ENCODE measurements at places on chromosomes 7 and 10.

- no peak for DNase-seq
These were observed 143.3 kb downstream of the KCNMA1 start for GRCh38 chr10:77494327-77494726.

GRCh38 chr10:74156919-74157289 lies 5.9 kb downstream of the ADK start:
- DNase-seq = no peak

- DNase-seq = no peak
These were observed 5.1 kb upstream of the BLVRA start for GRCh38 chr7:43753271-43753810.

DNA sequence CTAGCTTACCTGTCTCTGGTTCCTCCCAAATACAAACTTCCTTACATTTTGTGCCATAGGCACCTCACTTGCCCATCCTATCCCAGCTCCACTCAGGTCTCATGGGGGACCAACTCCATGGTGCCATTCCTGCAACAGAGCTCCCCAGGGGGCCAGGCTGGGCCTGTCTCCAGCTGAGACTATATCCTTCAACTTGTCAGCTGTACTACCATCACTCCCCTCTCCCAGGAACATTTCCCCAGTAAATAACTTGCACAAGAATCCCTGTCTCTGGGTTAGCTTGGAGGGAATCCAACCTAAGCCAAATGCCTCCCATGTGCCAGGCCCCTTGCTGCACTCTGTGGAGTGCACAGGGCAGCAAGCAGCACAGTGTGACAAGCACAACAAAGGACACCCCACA lies 33.2 kb downstream of the FRMPD2 start:
- no peak for DNase-seq

DNA sequence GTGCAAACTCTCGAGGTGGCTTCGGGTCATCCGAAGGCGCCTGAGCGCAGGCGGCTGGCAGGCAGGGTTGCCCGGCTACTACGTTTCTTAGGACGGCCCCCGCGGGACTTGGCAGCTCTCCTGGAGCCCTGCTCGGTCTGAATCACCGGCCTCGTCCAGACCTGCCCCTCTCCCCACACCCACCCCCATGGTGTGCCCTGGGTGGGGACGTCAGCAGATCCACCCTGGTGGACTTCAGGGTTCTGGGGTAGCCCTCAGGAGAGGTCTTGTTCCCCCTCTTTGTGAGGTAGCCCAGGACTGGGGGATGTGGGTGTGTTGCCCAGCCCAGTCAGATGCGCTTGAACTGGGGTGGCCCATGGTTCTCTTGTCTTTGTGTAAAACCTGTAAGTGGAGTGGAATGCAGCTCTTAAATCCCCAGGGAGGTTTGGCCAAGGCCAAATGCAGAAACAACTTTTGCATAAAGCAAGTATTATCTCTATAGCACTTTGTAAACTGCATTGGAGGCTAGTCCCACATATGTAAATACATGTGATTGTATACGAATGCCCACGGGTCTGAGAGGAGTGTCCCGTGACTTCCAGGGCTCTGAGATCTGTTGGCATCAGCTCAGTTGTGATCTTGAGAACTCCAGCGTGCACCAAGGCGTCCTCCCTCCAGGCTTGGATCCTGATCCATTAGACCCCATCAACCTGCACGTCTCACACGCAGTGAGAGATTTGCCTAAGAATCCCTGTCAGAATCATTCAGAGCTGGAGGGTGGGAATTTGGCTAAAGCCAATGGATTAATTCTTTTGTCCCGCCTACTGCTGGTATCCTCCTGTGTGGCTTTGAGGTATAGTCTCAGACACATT lies 1.8 kb downstream of the PFKFB3 start:
- no peak for DNase-seq

DNA sequence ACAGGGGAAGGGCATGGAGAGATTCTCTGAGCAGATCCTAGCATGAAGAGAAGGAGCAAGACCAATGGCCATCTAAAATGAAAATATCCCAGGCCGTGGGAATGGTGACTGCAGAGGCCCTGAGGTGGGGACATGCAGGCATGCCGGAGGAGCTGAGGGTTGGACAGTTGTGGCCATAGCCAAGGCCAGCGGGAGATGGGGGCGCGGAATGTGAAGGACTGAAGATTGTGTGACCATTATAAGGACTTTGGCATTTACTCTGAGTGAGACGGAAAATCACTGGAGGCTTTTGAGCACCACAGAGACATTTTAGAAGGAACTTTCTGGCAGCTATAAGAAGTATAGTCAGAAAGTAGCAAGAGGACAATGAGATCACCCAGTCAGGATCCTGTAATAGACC lies 341.1 kb downstream of the SFMBT2 start:
- DNase-seq = no peak

- DNase-seq = no peak
These were observed 6.4 kb downstream of the CALD1 start for GRCh38 chr7:134785842-134786241.

DNA sequence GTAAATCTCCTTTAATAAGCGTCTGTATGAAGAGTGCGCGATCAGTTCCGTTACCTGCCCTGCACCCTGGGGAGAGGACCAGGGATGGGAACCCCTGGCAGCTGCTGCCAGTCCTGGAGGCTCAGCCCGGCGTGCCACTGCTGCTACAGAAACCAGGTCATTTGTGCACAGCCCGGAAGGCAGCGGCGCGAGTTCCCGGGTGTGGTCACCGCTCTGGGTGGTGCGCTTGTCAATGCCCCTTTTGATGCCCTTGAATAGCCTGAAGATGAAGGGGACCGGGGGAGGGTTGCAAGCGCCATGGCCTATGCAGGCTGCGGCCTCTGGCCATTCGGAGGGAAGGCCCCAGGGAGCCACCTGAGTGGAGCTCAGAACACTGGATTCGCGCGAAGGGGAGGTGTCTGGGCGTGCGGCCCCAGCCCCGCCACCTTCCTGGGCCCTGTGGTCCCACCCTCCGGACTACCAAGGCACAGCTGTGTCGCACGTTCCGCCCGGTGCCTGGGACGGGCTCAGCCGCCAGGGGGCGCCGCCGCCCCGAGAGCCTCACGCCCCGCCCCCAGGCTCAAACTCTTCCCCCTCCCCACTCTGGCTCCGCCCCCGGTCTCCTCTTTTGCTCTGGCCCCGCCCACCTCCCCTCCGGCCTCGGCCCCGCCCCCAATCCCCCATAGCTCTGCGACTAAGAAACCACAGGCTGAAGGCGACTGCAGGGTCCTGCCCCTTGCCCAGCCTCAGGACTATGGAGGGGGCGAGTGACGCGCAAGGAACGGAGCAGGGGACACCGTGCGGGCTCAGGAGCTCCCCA lies 16.5 kb downstream of the AP5Z1 start:
- DNase-seq = peak; percentile 78

DNA sequence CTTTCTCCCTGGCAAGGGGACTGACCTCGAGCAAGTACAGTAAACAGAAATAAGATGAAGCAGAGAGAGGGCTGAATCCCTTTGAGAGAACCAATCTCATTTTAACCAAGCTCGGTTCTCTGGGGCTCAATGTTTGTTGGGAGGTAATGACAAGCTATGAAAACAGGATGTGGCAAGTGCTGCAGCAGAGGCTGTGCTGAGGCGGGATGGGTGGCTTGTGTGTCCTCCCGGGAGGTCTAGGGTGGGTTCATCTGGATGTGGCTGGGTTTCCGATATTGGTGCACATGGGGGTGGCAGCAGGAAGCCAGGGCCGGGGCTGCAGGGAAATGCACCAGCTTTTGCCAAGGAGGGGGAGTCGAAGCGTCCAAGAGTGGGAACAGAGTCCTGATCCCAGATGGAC lies 84.5 kb downstream of the AOAH start:
- no peak for DNase-seq

DNA sequence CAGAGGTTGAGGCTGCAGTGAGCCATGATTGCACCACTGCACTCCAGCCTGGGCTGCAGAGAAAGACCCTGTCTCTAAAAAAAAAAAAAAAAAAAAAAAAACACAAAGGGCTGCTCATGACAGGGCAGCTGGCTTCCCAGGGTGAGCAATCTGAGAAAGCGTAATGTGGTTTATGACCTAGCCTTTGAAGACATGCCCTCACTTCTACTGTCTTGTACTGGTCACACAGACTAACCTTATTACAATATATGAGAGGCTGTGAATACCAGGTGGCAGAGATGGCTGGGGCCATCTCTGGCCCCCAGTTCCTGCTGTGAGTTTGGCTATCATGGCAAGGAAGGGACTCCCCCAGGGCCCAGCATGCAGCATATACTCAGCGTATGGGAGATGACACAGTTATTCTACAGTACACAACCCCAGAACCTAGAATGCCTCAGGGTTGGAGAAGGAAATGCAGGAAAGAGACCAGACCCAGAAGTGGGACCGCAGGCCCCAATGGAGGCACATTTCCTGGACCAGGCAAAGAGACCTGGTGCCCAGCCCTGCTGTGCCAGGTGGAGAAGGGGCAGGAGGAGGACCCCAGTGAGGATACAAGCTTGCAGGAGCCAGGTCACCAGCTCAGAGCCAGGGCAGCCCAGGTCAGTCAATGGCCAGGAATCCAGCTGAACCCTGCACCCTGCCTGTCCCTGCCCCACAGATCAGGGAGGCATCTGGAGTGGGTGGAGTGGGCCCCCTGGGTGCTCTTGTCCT lies 26.3 kb downstream of the NPTX2 start:
- no peak for DNase-seq

DNA sequence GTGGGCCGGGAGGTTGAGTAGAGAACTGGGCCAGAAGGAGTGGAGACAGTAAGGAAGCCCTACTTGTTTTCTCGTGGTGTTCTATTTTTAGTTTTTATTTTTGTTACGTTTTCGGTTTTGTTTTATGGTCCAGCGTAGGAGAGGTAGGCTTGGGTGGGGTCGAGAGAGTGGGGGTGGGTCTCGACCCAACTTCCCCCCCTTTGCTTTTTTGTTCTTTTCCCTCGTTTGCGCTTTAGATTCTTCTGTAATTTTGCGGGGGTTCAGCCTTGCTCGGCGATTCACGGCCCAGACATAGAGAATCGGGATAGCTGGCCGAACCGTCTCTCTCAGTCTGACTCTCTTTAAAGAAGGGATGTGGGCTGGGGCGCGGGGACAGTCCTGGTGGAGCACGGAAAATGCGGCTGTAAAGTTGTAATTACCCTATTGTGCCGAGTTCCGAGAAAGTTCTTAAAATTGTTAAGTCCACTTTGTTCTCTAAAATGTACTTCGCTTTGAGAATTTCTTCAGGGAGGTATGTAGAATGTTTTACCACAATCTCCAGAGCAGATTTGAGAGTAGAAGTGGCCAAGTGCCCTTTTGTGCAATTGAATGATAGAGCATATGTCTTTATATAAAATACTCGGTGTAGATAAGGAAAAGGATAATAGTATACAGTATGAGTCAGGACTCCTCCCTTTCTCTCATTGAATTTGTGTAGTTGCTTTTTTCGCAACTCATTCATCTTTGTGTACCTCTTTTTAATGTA lies 816 bp downstream of the DMTF1 start:
- DNase-seq = peak; percentile 36

DNA sequence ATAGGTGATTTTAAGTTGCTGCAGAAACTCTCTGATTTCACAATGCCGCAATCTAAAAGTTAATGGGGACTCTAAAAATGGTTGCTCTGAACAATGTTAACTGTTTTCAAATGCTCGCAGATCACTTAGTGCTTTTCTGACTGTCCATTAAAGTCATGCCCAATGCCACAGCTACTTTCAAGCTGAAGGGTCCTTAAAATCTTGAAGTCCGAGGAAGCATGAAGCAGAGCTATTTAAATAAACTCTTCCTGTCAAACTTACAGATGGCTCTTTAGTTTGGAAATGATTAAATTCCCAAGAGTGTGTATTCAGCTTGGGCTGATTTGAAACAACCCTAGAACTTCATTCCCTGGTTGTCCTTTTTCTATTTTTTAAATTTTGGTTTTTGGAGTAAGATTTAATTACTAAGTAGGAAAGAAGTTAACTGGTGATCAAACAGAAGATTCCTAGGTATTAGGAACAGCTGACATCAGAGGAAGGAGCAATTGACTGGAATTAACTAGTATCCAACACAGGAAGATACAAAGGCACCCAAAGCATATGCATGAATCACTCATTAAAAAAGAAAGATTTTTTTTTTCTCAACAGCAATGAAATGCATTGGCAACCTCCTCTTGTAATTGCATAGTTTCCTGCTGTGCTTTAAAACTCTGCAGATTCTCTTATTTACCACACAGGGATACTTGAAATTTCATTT lies 105.1 kb downstream of the NRP1 start:
- no peak for DNase-seq

GRCh38 chr7:37666026-37666799 lies 17.4 kb upstream of the GPR141 start:
- no peak for DNase-seq

GRCh38 chr7:98459529-98459928 lies 58.6 kb upstream of the BAIAP2L1 start:
- DNase-seq = no peak

GRCh38 chr10:88528806-88529570 lies 54.1 kb downstream of the RNLS start:
- no peak for DNase-seq

- DNase-seq = no peak
These were observed 21.5 kb downstream of the RBM33 start for GRCh38 chr7:155665957-155666287.

- no peak for DNase-seq
These were observed 5.6 kb downstream of the TPK1 start for GRCh38 chr7:144830024-144830785.

DNA sequence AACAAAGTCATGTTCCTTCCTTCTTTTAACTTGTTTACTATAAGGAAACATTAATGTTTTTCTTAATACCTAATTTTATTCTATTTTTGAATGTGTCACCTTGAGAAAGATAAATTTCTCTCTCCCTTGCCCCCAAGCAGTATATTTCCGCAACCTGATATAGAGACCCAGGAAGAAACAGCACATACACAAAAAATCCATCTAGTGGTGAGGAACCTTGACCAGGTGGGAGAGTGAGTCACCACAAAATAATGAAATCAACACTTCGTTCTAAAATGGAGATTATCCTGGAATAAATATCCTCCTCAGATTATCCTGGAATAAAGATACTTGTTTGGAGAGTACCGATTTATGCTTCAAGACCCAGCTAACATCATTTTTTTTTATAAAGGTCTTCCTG lies 232.9 kb upstream of the PTN start:
- no peak for DNase-seq

DNA sequence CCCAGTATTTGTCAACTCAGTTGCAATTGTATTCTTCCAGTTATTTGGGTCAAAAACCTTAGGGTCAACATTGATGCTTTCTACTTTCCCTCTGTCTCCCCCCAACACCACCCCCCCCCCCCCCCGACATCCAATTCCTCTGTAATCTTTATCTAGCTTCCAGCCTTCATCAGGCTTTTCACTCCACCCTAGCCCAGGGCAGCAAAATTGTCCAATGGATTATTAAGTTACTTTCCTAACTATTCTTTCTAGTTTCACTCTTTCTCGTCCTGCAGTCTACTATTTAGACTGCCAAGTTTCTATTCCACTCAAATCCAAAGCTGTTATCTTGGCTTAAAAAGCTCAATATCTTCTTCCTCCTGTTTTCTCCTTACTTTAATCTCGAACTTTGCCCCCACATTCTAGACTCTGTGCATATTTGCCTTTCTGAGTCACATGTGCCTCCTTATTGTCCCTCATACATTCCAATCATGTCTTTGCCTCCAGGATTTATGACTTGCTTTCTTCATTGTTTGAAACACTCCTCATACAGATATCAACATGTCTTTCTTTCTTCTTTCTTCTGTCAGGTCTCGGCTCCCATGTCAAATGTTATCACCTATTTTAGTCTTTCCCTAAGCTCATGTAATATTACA lies 196.6 kb upstream of the TMEM196 start:
- no peak for DNase-seq

- no peak for DNase-seq
These were observed 69.8 kb upstream of the SEMA3A start for GRCh38 chr7:84264396-84264795.

GRCh38 chr10:13699216-13699615 lies 112.5 kb downstream of the PRPF18 start:
- DNase-seq = no peak
